D341Med (cell line): ENCODE measurements at places on chromosomes 5 and 9.

DNA sequence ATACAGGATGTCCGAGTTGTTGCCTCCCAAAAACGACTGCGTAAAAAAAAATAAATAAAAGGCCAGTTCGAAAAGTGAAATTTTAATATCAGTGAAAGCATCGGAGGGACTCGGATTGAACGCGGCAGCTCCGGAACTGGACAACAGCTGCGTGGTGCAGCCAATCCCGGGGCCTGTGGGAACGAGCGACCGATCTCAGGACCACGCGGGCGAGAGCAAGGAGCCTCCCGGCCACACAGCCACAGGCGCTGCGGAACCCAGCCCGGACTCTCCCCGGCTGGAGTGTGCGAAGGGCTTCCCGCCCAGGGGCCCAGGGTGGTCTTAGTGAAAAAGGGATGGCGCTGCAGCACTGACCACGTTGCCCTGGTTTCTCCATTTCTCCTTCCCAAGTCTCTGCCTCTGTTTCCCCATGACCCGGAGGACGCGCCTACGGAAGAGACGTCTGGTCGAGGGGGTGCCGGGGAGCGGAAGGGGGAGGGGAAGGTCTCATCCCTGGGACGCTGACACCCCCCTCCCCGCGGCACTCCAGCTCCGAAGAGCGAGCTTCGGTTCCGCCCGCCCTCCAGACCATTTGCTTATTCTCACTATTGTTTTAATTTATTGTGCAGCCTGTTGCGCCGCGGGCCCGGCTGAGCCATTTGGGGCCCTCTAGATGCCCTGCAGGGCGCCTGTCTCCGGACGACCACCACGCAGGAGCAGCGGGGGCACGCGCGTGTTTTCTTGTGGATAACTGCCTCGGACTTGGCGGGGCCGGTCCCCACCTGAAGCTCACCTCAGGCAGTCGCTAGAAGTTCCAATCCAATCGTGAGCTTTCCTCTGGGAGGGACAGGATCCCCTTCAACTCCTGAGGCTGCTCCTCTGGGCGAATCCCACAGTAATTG lies 303.0 kb downstream of the PARP8 start:
- peak; percentile 55 for DNase-seq

DNA sequence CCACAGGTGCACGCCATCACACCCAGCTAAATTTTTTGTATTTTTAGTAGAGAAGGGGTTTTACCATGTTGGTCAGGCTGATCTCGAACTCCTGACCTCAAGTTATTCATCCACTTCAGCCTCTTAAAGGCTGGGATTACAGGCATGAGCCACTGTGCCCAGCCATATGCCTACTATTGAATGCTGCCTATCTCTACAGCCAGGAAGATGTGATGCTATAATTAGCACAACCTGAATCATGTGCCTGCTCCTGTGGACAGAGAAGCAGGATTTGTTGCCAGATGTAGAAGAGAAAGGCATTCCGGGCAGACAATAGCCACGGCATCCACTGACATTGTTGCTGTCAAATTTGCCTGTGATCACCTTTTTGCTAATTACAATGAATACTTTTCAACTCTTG lies 24.4 kb upstream of the MLLT3 start:
- DNase-seq, result no peak

GRCh38 chr5:134524272-134524825 lies 1.1 kb upstream of the JADE2 start:
- DNase-seq, result peak; percentile 83

GRCh38 chr9:125887172-125887571 lies 140.0 kb downstream of the PBX3 start:
- DNase-seq, result no peak

- no peak for DNase-seq
Measured at GRCh38 chr5:63085561-63085960, 506.9 kb downstream of the LRRC70 start.

- DNase-seq, result no peak
Measured at GRCh38 chr5:62477801-62478200, 65.2 kb downstream of the IPO11 start.

- DNase-seq, result no peak
Measured at GRCh38 chr9:76709020-76709419, 55.2 kb upstream of the PCA3 start.

DNA sequence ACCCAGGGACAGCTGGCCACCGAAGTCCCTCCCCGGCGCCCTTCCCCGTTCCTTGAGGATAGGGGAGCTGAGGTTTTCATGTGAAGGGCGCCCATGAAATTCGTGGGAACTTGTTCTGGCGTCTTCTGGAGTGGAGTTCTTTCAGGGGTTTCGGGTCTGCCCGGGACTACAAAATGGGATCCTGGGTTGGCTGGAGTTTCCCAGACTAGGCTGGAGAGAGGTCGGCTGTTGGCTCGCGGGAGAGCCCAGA lies 3.6 kb upstream of the RGMB start:
- no peak for DNase-seq

GRCh38 chr5:153237671-153238332 lies 252.7 kb upstream of the GRIA1 start:
- no peak for DNase-seq

DNA sequence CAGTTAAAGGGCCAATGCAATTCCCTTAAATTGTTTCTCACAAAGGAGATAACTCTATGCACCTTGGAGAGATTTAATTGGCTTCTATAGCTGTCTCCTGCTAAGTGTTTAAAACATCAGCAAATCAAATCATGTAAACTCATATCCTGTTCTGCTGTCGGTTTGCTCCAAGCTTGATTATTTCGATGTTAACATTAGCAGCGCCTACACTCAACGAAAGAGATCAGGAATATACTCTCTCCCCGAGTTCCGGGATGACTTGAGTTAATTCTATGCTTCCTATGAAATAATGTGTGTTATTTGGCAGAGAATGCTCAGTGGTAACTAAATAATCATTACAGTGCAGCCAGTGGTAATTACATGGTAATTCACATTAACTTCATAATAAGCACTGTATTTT lies 338.6 kb downstream of the EBF1 start:
- DNase-seq, result no peak

DNA sequence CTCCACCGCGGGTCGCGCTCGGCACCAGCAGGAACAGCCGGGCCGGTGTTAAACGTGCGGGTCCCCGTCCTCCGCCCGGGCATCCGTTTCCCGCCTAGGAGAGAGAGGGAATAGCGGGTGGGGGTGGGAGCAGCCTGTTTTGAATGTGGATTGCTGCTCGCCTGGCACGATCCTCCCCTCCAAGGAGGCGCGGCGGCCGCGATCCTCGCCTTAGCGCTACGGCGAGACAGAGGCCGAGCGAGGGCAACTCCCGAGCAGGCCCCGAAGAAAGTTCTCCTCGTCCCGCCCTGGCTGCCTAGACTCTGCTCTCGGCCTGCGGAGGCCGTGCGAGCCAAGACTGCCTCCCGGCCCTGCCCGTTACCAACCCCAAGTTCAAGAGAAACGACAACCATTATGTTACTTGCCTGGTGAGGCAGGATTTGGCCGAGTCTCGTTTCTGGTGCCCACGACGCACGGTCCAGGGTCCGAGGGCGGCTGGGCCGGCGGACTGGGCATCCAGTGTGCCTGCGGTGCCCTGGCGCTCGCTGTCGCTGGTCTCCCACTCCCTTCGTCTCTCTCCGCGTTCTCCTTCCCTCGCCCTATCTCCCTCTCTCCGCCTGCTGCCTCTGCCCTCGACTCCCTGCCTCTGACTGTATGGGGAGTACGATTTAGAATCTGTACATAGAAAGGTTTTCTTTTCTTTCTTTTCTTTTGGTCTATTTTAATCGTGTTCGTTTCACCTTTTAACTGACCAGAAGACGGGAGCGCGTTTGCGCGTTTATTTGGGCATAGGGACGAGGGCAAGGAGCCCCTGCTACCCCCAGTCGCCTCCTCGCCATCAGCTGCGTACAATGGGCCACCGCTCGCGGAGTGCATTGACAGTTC lies 724 bp downstream of the NR2F1-AS1 start:
- DNase-seq, result peak; percentile 50

DNA sequence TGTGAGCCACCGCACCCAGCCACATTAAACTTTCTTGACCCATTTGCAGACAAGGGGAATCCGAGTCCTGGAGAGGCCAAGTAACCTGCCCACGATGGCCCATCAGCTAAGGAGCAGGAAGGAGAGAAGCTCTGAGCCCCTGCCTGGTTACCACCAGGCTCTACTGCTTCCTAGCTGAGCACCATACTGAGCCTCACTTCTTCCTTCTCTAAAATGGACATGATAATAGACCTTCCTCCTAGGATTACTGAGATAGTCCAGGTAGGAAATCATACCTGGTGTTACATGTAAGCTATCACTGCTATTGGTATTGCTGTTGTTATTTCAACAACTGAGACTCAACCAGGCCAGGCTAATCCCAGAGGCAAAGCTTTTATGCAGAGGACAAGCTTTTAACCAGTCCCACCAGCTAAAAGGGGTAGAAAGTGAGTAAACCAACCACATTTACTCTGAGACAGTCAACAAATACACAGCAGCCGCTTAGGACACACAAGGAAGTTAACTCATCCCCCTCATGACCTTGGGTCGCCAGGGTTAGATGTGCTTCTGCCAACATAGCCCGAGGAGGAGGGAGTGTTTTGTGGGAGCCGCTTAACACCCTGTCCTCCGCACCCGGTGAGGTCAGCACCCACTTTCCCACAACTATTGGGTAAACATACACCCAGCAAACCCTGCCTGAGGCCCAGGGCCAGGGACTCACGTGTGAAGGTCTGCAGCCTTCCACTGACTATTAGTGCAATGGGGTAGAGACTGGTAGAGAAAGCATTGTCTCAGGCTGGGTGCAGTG lies 20.6 kb upstream of the PTGES start:
- DNase-seq, result no peak

GRCh38 chr9:104798209-104798995 lies 34.5 kb downstream of the NIPSNAP3B start:
- no peak for DNase-seq

GRCh38 chr5:168123631-168124528 lies 167.6 kb upstream of the WWC1 start:
- no peak for DNase-seq

GRCh38 chr9:137531099-137531765 lies 19.0 kb downstream of the PNPLA7 start:
- no peak for DNase-seq

DNA sequence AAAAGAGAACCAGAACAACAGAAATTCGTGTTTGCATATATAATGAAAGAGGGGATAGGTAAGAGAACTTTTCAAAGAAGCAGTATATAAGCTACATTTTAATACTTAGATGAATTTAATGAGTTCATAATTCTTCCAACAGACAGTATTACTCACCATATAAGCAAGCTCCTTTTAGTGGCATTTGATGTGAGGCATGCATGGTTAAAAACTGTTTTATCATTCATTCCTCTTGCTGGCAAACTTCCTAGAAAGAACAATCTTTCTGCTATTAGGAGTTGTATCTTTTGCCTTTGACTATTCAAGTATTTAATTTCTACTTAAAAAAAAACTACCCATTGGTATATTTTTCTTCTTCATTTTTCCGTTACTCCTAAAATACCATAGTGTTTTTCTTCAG lies 65.7 kb upstream of the EIF4EBP3 start:
- DNase-seq, result no peak

DNA sequence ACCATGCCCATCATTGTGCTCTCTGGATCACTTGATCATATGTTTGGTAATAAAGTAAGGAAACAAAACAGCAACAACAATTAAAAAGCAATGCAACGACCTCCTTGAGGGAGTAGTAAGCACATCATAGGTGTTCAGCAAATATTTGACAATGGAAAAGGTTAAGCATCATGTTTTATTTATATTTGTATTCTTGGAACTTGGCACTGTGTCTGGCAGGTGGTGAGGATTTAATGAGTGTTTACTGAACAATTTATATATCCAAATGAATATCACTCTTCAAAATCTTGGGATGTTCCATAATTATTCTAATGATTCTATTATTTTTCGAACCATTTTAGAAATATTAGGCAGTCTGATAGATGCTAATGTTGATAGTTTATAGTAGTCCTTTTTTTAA lies 6.2 kb downstream of the PIP5K1B start:
- DNase-seq, result no peak

- peak; percentile 84 for DNase-seq
Measured at GRCh38 chr9:126965541-126966428, 51.2 kb downstream of the RALGPS1 start.

GRCh38 chr5:82614706-82615105 lies 336.6 kb upstream of the RPS23 start:
- DNase-seq, result no peak

DNA sequence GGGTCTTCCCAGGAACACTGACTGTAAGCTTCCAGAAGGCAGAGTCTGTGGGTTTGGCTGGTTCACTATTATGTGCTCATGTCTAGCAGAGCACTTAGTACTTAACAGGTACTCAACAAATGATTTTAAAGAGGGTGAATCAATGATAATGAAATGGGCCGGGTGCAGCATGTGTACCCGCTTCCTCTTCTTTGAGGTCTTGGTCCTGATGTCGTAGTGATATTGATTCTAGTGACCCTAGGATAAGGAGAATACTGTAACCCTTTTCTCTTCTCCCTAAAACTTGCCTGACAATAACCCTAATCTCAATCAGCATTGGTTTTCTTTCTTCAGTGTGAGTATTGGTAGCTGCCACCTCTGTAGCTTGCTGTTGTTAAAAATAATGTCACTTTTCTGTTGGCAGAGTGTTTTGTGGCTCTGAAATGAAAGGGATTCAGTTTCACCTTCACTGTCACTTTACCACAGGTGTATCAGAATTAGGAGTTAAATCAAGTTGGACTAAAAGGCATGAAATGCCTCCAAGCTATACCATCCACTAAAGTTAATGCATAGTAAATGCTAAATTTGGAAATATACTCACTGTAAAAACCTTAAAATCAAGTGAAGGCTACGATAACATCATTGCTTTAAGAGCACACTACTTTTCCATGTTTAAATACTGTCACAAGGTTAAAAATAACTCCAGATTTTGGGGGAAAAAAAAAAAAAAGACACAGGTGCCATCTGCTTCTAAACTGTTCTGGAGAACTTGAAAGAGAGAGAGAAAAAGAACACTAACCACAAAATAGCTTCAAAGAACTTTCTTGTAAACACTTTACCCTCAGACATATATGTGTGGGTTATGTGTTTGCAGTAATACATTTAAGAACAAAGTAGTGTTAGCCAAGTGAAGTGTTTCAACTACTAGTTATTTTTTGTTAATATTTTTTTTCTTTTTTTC lies 6.0 kb downstream of the CAMK4 start:
- DNase-seq, result no peak

- no peak for DNase-seq
Measured at GRCh38 chr9:88685966-88686365, 151.0 kb downstream of the NXNL2 start.

- no peak for DNase-seq
Measured at GRCh38 chr5:75632321-75632720, 21.1 kb downstream of the ANKDD1B start.

GRCh38 chr5:53211799-53212198 lies 102.2 kb upstream of the MOCS2 start:
- DNase-seq, result no peak
